ENCODE measurements at places on chromosomes 5 and 9.

DNA sequence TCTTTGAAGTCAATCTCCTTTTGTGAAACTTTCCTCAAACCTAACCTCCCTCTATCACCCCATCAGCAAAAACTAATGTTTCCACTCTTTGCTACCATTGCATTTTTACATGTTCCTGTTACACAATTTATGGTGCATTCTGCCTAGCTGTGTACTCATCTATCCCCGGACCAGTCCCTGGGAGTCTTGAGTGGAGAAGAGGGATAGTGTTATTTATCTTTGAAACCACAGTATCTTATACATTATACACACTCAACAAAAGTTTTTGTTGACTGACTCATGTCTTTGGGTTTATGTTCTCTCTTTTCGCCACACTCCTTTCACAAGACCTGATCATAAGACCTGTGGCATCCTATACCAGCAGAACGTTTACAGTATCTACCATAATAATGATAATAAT, 26.4 kb downstream of the TNFAIP8 start:
- DNase-seq = no peak

- DNase-seq = peak; percentile 23
These were observed 560.7 kb downstream of the HTR1A start for GRCh38 chr5:63401436-63402046.

- DNase-seq = peak; percentile 91
These were observed 2.1 kb downstream of the TLN1 start for GRCh38 chr9:35729700-35730485.

GRCh38 chr9:127924736-127925444, 5.7 kb downstream of the PIP5KL1 start:
- no peak for DNase-seq

- peak; percentile 20 for DNase-seq
These were observed 64.6 kb upstream of the SHISAL2B start for GRCh38 chr5:64625678-64626077.
